Stimulated activated CD4-positive, alpha-beta T cell treated with anti-CD3 and anti-CD28 coated beads, Interleukin-15, amount 100 ng/mL, for 1 hour (primary cell): ENCODE measurements at places on chromosomes 3 and 15.

DNA sequence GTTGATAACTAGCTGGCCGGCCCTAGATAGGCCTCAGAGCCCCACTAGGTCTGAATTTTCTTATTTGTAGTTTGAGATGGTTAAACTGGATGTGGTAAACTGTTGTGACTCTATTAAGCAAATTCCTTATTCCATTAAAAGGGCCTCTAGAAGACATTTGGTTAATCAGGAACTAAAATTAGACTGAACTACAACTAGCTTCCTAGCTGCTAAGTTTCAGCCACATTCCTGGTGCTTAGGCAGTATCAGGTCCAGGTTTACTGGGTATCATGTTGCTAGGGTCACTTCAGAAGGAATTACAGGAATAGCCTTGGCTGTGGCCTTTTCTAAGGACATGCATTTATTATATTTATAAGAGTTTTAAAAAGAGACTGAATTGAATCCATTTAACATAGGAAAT is 136.3 kb downstream of the PLD1 start:
- DNase-seq, result no peak

DNA sequence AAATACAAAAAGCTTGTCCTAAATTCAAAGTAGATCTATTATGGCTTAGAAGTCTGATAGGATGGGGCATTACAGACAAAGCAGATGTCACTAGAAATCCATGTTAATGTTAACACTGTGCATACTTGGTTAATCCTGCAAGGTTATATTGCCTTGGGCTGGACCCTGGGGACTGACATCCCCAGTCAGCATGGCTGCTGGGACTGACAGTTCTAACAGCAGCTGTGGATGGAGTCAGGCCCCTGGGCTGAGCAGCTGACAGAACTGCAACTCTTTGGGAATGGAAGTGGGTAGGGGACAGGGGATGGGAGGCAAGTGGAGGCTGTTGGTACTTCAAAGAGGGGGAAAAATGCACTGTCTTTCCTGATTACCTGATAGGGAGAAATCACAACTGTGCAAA is 7.5 kb downstream of the P2RY1 start:
- DNase-seq, result no peak

DNA sequence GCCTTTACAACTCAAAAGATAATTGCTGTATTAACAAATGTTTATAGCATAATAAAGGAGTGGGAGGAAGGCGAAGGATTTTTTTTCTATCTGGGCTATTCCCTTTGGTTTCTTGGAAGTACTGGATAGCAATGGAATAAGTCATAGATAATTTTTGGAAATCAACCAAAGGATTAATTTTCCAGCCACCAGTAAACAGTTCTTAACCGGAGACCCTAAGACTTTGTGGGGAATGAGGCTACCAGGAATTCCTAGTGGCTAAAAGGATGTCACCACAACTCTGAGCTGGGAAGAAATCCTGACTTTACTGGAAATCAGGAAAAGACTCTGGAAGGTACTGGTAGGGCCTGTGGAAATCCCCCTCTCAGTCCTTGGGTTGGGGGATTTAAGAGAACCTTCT is 138.4 kb upstream of the RARB start:
- no peak for DNase-seq

GRCh38 chr15:47507221-47507985 is 209.9 kb upstream of the SEMA6D start:
- DNase-seq, result no peak

DNA sequence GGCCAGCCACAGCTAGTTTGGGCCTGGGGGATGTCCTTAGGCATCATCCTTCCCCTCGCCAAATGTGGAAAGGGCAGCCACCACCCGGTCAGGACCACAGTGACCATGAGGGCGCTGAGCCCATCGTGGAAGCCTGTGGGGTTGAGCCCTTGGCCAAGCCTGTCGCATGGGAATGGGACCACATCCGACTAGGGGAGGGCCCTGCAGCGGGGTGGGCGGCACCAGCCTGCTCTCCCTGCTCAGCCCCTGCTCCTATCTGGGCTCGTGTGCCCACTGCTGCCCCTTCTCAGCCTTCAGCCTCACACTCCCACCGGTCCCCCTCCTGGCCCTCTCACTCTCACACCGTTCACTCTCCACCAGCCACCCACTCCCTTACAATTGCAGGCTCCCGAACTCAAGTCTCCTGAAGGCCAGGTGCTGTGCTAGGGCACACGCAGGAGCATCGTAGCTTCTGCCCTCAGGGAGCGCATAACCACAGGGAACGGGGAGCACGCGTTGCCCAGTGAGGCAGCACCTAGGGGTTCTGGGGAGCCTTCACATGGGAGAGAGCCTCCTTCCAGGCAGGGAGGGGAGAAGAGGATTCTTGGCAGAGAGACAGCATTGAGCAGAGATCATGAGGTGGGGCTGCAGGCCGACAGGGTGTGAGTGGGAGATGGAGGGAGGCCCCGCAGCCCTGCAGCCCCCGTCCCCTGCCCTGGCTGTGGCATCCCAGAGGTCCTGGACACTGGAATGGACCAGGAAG is 26.1 kb downstream of the LOXL1 start:
- DNase-seq, result no peak
